Stimulated activated CD4-positive, alpha-beta T cell treated with anti-CD3 and anti-CD28 coated beads, Interleukin-4, amount 100 ng/mL, for 1 hour (primary cell): ENCODE measurements at places on chromosomes 5 and 9.

GRCh38 chr9:75185585-75186170 lies 97.4 kb downstream of the OSTF1 start:
- peak; percentile 58 for DNase-seq

DNA sequence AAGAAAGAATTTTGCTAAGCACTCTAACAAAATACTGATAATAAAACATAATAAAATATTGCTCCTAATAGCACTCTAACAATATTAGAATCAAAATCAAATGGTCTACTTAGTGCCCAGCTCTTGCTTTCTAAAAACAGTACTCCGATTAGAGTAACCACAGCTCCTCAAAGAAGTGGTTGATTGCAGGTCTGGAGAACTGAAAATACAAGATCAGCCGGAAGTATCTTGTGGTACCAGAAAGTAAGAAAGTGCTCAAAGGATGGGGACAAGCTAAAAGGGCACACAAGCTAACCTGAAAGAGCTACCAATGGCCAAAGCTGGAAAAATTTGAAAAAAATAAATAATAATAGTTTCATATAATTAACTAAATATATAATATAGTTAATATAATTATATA lies 119.2 kb downstream of the CWC27 start:
- DNase-seq = no peak

- no peak for DNase-seq
Observed at GRCh38 chr5:67516948-67517565, 320.5 kb upstream of the CD180 start.

DNA sequence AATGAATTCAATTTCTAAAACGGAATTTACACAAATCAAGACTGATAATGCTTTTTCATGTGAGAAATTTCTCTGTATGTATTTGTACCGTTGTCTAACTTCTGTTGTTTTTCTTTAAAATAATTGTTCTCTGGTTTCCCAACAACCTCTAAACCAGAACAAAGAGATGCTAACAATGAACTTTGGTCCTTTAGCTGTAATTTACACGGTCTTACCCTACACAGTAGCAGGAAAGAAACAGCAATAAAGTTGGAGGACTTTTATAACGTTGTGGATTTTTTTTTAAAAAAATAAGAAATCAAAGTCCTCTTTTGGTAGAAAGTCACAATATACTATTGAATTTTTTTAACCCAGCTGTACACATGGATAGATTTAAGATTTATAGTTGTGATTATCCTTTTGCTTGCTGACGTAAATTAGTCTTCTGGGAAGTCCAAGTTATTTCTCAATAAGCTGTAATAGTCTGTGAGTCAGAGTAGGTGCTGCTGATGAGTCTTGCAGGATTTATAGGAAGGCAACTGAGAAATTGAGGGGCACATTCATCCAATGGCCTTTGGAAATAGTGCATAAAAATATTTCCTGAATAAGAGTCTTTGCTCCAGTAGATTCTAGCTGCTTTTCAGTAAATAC lies 76.8 kb upstream of the PCSK1 start:
- DNase-seq = no peak

- no peak for DNase-seq
Observed at GRCh38 chr9:13992138-13993088, 321.5 kb downstream of the NFIB start.

DNA sequence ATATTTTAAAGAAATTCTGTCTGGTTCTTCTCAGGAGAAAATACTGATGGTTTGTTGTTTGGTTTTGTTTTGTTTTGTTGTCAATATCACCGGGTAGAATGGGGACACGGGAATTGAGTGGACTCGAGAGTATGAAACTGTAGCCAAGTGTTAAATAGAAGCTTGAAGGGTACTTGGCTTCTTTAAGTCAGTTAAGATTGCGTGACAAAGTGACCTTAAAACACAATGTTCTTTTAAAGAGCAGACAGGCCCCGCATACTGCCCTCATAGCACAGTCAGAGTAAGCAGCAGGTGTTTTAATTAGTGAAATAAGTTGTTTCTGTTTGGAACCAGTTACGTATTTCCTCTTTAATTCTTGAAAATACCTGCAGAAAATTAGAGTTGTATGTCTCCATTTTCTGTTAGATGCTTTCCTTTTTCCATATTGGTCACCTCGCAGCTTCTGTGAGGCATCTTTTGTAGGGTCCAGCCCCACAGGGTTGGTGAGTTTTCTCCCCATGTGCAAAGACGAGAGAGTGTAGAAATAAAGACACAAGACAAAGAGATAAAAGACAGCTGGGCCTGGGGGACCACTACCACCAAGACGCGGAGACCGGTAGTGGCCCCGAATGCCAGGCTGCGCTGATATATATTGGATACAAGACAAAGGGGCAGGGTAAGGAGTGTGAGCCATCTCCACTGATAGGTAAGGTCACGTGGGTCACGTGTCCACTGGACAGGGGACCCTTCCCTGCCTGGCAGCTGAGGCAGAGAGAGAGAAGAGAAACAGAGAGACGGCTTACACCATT lies 9.6 kb downstream of the TRIP13 start:
- no peak for DNase-seq

GRCh38 chr5:96260009-96260408 lies 173.0 kb downstream of the PCSK1 start:
- DNase-seq = no peak

DNA sequence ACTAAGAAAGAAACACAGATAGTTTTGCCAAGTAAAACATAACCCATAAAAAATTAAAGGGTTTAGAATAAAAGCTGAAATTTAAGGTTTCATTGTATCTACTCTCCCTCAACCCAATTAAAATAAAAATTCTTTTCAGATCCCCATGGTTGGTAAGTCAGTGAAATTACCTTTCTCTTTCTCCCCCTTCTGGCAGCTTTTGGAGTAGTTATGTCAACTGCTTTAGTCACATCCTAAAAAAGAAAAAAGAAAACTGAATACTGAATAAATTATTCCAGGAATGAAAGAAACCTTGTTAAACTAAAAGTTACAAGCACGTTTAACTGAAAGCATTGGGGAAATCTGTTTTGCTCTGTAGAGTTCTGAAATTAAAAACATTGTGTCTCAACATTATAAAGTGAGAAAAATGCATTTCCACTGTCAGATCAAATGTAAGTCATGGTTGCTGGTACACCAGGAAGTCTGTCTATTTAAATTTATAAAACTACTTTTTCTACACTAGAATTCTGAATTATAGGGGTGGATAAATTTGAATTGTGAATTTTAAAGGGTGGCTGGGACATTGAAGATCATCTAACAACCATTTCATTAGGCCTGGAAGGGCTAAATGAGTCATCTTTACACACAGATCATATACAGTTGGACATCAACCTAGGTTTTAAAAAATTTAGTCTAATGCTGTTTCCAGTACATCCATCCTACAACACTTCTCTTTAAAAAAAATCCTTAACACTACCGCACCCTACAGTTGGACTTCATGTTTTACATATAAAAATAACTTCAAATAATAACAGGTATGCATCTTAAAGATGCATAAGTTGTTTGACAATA lies 24.7 kb downstream of the PSIP1 start:
- no peak for DNase-seq

- DNase-seq = no peak
Observed at GRCh38 chr5:125316915-125317535, 570.6 kb upstream of the ZNF608 start.

DNA sequence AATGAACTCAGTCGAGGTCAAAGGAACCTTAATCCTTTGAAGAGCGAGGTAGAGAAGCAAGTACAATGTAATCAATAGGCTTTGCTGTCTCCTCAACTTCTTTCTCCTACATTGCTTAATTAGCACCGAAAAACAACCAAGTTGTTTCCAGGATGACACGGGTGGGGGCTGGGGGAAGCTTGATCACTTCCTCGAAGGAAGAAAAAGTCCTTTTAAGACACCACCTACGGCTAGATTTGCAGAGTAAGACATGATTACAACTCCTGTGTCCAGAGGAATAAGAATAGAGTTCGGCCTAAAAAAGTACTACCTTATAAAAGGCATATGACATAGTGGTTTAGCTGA lies 811 bp upstream of the ARRDC3 start:
- no peak for DNase-seq

DNA sequence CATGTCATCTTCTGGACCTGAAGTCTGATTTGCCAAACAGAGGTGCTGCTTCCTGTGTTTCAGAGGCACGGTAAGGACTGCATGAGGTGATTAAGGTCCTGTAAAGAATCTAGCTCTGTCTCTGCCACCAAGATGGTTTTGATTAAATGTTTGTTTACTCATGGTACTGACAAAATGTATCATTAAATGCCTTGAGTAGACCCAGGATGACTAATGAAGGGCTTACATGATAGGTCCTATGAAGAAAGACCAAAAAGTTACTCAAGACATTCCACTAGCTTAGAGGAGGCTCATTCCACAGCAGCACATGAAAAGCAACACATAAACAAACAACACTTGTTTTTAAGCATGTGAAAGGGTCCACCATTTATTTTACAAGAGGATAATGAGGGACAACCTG lies 100.9 kb downstream of the BOD1 start:
- DNase-seq = no peak

GRCh38 chr5:40680741-40681362 lies 1.1 kb downstream of the PTGER4 start:
- peak; percentile 49 for DNase-seq

DNA sequence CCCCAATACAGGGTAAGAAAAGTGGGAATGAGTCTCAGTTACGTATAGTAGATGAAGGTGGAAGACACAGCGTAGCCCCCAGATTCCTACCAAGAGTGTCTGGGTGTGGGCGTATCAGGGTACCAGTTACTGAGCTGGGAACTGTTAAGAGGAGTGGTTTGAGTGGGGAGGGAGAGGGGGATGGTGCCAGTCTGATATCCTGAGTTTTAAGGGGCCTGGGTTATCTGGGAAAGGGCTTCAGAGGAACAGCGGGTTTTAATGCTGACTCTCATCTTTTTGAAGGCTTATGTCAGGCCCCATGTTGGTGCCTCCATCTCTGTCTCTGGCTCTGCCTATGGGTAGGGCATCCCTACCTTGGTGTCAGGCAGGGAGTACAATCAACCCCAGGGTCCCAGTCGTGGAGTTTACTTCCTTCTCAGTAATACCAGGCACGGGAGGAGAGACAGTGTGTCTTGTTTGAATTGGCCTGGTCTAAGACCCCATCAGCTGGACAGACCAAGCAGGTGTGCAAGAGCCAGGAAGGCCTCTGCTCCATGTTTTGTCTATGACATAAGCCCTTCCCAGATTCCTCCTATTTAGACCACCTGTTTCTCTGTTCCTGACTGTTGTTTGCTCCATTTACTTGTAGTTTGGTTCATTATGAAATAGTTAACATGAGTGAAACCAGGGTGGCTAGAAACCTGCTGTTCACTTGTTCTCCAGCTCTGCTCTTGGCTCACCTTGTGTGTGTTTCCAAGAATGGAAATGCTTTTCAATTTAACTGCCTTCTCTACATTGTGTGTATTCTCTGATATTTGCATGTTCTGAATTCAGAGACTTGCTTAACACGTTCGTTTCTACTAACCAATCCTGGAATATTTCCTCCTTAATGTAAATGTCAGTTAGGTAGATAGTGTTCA lies 125.6 kb downstream of the DAB2IP start:
- DNase-seq = no peak

DNA sequence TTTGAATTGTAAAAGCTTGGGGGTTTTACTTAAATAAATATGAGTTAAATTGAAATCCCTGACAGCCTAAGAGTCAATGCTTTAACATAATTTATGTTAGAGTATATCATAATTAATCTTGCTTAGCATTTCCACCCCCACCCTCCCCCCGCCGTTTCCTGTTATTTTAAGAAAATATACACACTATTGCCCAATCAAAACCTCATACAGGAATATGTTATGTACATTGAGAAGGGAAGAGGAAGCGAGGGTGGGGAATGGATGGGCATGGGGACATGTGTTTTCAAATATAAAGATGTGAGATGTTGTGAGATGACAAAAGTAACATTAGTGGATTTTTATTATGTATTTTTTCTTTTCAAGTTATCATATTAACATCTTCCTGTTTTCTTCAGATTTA lies 561.1 kb upstream of the MEF2C start:
- DNase-seq = no peak

DNA sequence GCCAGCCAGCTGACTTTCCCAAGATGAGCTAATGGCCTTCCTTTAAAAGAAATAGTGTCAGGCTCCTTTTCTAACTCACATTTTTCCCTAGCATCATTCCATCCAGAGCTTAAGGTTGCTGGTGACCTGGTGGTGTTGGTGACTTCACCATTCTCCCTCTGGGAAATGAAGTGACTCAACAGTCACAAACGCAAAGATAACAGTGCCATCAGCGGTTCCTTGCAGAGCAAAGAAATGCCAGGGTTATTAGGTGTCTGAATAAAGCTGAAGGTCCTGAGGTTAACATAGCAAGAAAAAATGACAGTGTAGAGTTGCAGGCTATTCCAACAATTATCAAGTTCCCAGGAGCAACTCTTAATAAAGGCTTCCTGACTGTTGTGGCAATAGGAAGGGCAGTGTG lies 111.8 kb upstream of the SLC44A1 start:
- DNase-seq = no peak

GRCh38 chr5:96958977-96959376 lies 23.1 kb downstream of the LNPEP start:
- DNase-seq = no peak

DNA sequence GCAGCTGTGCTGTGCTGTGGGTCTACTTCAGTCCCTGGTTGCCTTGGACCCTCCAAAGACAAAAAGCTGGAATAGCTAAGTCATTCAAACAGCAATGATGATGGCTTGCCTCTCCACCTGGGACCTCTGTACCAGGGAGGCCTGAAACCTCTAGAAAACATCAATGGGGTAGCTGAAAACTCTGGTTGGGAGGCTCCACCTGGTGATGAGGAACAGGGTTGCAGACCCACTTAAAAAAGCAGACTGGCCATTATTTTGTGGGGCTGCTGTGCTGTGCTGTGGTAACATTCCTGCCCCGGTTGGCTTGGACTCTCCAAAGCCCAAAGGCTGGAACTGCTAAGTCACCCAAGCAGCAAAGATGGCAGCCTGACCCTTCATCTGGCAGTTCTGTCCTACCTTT lies 839.3 kb upstream of the ARRDC3 start:
- no peak for DNase-seq

DNA sequence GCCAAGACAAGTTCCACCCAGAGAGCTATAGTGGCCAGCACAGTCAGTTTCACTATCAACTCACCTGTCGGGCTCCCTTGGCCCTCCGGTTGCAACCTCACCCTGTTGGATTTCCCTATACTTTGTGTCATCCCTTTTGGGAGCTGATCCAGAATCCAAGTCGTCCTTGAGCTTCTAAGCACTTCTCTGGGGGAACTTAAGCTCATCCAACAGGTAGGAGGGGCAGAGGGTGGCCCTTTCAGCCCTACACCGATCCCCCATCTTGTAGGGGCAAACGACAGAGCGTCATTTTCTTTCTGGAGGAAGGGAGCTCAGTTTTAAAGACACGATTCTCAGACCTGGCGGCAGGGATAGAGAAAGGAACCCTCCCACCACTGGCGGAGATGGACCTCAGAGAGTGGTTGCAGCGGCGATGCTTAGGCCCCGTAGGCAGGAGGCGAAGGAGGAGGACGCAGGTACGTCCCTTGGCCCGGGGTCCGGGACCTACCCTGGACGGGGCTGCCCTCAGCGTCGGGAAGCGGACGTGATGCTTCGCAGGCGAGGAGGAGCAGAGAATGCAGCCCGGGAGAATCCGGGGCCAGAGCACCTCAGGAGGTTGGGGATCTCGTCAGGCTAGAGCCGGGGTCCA lies 519 bp downstream of the ZER1 start:
- DNase-seq = no peak
